ENCODE measurements at places on chromosomes 12 and 14. TPM values are rescaled to one million over a fixed set of nuclear protein-coding genes. Genes with fewer than 3 reads are reported as not detected.

The CCDC88C gene
- 22.4 TPM for total RNA-seq

DNA sequence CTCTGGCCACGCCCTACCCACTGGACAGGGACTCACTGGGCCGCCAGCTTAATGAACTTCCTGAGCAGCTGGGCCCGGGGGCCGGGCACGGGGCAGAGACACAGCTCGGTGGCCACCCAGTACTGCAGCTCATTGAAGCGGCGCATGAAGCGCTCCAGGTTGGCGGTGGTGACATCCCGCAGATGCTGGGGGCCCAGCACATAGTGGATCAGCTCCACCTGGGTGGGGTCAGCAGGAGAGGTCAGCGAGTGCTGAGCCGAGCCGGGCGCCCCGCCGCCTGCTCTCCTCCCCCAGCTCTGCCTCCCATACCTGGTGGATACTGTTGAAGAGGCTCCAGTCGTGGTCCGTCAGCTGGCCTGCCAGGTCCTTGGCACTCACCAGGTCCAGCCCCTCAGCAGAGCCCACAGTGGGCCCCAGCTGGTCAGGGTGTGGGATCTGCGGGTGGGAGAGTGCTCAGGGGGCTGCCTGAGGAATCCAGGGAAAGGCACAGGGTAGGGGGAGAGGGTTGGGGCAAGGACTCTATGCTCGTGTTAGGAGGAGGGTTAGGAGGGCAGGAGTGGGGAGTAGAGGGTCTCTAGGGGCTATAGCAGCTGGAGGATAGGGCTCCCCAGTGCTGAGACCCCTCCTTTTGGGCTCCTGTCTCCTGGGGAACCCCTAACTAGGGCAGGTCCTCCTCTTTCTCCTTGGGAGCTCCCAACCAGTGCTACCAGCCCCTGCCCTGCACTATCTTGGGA lies 15.5 kb upstream of the ENDOU start:
- no peak for DNase-seq

GRCh38 chr12:104565606-104566243 lies 109.0 kb downstream of the CHST11 start:
- DNase-seq, result no peak

The VDR gene
- total RNA-seq, result not detected

- no peak for DNase-seq
Observed at GRCh38 chr14:53881161-53881871, 75.3 kb downstream of the BMP4 start.

DNA sequence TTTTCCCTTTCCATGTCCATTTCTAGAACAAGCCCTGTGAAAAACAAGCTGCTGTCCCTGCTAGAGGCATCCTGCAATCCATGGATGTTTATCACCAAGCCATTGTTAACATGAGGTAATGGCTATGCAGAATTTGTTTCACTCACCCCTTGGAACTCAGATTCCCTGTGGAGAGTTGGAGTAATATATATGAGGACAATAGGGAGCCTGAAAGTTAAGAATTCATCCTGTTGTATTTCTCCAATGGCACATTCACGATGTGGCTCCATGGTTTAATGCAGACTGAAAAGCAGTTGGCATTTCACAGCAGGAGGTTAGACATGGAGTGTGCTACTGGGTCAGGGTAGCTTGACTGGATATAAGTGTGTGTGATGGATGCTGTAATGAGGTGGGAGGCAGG lies 32.4 kb downstream of the GPR65 start:
- DNase-seq, result no peak

GRCh38 chr12:68784015-68784414 lies 24.0 kb upstream of the MDM2 start:
- DNase-seq, result no peak

The TEX52 gene
- not detected for total RNA-seq

- DNase-seq, result no peak
Observed at GRCh38 chr12:127257366-127257935, 1009.5 kb upstream of the TMEM132C start.

DNA sequence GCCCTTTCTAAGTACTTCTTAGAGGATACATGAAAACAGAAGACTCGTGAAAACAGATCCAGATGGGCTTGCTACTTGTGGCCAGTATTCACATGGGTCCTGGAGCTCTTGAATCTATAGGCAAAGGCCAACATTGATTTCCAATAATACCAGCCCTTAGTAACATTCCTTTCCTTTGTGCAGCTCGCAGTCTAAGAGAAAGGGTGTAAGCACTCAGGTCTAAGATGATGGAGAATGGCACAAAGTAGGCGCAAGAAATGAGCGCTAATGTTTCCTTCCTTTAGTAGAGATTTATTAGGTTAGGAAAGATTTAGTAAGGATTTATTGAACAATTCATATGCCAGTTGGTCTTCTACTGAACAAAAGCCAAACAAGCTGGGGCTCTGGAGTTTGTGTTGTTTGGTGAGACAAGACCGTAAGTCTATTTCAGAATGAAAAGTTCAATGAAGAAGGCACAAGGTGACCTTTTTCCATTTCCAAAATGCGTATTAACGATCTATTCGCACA lies 525 bp downstream of the RNU6-8 start:
- DNase-seq, result no peak

DNA sequence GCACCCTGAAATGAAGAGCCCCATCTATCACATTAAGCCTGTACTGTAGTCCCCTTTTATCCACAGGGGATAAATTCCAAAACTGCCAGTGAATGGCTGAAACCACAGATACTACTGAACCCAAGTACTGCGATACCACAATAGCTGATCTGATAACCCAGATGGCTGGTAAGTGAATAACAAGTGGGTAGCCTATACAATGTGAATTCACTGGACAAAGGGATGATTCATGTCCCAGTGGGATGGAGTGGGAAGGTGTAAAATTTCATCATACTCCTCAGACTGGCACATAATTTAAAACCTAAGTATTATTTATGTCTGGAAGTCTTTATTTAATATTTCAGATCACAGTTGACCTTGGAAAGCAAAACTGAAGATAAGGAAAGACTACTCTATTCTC lies 201.3 kb downstream of the GPHN start:
- peak; percentile 8 for DNase-seq

DNA sequence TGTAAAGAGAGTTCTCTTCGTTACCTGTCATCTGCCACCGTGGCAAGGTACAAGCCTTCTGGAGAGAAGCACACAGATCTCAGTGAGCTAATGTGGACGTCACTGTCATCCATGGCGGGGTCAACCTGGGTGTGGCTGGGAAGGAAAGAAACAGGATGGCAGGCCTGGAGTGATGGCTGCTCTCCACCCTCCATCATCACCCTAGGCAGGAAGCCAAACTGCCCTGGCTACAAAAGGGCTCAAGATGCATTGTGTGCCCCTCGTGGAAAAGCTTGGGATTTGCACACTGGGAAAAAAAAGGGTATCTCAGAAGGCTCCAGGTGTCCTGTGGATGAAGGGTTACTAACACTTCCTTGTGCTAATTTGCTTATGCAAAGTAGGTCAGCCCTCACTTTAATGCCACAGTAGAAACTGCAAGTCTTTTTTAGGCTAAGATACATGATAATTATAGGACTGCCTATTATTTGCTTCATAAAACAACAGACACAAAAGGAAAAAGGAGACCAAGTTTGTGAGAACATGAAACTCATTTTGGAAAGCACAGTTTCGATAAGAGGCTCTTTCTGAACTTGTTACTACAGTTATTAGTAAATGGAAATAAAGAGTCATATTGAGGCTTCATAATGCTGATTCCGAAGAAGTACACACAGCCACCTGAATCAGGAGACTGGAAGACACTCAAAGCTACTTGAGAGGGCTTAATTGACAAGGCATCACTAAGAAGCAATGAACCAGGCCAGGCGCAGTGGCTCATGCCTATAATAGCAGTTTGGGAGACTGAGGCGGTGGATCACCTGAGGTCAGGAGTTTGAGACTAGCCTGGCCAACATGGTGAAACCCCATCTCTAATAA lies 18.9 kb downstream of the RFC5 start:
- DNase-seq, result no peak

DNA sequence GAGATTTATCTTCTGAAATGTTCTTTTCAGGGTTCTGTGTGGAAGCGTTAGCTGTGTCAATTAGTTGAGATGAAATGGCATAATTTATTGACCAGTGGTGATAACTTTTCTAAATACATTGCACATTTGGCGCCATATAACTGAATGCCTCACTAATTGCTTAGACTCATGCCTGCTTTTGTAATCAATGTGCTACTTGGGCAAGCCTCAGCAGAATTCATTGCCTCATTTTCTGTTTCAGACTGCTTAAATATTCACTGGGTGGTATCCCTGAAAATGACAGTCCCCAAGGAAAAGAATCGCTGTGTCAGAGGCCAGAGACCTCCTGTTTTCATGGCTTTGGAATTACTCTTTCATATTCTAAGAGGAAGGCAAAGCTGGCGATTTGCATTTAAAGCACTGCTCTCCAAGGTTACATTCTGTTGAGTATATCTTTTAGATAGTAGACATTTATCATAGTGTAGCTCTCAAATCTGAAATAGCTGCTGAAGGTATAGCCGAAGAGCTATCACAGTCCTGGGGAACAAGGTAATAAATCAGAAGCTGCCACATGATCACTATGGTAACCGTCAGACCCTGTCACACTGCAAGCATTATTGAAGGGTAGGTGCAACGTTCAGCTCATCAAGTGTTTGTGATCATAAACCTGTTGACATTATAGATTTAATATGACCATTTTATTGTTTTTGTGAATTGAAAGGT lies 297.3 kb upstream of the E2F7 start:
- no peak for DNase-seq

- DNase-seq, result peak; percentile 67
Observed at GRCh38 chr14:39432619-39433451, 602 bp upstream of the FBXO33 start.

DNA sequence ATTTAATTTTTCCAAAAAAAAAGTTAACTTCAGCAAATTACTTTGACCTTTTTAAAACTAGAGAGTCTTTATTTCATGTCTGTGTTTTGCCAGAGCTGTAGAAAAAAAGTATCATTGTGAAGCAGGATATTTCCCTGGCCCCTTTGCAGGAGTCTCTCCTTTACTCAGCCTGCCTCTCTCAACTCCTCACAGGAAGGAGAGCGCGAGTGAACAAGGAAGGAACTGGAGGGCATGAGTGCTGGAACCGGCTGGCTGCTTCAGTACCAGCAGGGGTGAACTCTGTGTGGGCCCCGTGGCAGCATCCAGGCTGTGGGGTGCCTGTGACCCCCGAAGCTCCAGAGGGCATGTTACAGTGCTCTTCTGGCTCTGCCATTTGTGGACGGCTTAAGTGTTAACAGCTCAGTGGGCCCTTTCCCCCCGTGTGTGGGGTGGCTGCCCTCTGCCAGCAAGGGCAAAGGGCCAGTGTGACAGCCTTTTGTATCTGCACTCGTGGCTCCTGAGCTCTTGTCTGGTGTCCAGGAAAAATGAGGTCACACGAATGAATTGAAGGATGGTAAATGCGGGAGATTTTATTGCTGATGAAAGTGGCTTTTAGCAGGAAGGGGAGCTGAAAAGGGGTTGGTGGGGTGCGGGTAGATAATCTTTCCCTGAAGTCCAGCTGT lies 76.6 kb upstream of the KCNH3 start:
- no peak for DNase-seq

DNA sequence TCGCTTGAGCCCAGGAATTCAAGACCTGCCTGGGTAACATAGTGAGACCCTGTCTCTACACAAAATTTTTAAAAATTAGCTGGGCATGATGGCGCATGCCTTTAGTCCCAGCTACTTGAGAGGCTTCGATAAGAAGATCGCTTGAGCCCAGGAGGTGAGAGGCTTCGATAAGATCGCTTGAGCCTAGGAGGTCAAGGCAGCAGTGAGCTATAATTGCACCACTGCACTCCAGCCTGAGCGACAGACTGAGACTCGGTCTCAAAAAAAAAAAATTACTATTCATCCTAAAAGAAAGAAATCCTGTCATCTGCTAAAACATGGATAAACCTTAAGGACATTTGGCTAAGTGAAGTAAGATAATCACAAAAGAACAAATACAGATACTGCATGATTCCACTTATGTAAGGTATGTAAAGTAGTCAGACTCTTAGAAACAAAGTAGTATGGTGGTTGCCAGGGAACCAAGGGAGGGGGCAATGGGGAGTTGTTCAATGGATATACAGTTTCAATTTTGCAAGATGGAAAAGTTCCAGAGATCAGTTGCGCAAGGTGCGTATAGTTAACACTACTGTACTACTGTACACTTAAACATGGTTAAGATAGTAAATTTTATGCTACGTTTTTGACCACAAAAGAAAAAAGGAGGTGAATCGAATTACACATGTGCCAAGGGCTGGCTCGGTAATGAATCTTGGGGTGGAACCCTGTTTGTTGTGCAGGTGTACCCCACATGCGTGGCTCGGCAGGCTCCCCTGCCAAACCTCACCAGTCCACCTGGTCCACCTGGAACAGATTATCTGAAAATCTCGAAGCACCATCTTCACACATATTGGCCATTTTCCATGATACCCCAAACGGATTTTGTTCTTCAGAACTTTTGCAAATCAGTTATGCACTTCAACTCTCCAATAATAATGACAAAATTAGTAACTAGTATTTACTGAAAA lies 18.3 kb upstream of the ATP2A2 start:
- no peak for DNase-seq

GRCh38 chr14:63737582-63738006 lies 9.7 kb upstream of the SGPP1 start:
- DNase-seq, result no peak

DNA sequence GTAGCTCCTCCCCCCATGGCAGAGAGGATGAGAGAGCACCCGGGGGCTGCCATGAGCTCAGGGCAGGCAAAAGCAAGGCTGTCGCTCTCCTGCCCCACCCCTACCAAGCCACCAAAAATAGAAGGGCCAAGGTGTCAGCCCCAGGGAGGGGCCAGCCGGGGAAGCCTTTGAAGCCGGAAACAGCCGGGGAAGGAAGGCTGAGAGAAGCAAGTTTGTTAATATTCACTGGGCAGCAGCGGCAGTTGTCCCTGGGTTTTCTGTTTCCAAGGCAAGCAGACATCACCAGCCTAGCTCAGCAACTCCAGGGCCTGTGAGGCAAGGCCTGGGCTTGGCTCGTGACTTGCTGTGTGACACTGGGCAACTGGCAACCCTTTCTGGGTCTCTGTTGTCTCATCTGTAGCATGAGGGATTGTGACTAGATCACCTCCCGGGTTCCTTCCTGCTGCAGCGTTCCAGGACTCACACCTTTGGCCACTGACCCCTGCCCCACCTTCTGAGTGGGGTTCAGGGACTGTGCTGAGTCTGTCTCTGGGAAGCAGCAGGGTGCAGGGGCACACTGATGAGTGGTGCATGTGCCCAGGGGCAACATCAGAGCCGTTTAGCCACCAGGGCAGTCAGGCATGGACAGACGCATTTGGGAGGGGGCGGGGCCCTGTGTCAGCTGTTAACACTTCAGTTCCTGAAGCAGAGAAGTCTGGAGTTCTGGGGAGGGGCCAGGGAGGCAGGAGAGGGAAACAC lies 24.3 kb downstream of the SYNDIG1L start:
- no peak for DNase-seq

DNA sequence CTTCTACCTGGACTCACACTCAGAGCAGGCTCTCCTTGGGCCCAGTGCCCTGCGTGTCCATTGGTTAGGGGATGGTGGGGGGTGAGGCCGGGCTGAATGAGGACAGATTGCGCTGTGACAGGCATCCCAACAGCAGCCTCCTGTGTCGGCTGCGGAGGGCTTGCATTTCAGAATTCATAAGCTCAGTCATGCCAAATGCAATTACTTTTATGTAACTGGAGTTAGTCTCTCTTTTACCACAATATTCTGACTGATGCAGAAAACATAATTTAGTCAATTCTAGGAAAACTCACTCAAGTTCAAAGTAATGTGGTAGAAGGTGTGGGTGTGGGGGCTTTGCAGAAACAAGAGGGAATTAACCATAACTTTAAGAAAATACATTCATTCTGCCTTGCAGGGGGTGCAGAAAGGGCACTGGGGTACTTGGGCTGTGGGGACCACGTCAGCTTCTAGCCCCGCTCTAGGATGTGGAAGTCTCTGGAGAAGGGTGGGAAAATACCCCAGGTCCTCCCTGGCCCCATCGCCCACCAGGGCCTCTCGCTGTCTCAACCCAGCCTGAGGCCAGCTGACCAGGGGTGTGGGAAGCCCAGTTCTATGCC lies 257.7 kb downstream of the ADGRD1 start:
- no peak for DNase-seq

Data from frontal cortex (tissue), 4 donors.